Right lung (tissue), 10 donors: ENCODE measurements at places on chromosomes 11 and 22. TPM values are rescaled to one million over a fixed set of nuclear protein-coding genes. Genes with fewer than 3 reads are reported as not detected.

PARVG gene
- polyA plus RNA-seq = 4.3 TPM

DNA sequence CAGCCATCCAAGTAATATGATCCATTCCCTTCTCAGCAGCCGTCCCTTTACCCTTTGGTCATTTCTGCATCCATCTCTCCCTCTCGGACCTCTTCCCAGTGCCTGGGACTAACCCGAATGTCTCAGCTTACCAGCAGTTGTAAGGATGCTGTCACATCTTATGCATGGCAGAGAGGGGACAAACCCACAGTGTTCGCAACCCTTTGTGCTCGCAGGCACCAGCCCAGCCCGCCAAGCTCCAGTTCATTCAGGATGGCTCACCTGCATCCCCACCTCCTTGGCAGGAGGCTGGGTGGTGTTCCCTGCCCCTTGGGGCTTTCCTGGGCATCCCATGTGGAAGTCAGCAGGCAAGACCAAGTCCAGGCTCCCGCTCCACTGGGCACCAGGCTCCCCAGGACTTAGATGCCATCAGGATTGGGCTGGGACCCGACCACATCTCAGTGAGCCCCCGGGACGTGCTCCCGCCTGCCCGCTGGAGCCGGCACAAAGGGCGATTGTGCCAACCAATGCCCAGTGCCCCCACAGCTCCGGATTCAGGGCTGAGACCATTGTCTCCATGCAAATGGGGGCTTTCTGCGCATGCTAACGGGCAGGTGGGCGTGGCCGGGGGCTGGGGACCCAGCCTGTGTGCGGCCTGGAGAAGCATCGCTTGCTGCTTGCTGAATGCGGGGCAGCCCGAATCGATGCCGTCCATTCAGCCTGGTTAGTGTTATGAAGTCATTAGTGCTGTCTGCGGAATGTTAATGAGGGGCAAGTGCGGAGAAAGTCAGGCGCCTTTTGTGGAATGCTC is 108.6 kb downstream of the KCNQ1OT1 start:
- DNase-seq = no peak

SORL1 gene
- polyA plus RNA-seq = 32.4 TPM

DNA sequence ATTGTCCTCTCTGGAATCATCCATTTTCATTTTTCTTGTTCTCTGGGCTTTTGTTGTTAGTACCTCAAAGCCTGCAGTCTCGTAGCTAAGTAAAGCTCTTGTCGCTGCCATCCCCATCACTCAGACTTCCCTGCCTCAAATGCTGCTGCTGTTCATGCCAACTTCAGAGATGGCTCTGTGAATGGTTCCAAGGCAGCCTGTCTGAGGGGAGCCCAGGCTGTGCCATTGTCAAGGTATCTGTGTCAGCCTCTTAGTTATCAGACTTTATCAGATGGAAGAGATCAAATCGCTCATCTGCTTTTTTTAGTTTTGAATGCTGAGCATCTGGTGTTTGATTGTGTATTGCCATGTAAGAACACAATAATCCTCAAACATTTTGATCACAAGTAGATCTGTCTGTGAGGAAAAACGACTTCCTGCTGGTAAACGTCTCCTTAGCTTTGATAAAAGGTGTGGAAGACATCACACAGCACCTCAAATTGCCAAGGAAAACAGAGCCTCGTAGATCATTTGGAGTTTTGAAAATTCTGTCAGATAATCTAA is 304.2 kb upstream of the ZC3H12C start:
- DNase-seq = no peak

- no peak for DNase-seq
Observed at GRCh38 chr11:36558571-36559413, 9.0 kb upstream of the RAG1 start.

DNA sequence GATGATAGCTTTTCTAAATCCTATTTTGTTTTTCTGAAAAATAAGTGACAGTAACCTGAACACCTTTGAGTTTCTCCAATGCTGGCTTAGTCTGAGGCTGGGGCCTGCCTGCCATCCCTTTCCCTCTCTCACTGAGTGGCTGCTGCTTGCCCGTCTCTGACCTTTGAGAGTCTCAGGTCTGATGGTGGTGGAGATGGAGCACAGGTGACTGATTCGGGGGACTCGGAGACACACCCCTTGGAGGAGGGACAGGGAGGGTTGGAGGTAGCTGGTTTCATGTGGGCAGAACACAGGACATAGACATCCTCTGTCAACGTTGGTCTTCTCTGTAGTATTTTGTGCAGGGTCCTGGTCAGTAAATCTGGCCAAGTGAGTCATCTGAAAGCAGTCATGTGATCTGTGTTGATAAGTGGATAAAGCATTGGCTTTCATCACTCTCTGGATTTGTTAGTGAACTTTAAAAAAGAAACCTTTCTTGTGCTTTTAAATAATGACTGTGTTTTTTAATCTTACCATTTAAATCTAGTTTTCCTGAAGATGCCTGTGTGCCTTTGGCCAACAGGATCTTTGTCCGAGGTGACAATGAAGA is 47.1 kb upstream of the CLDN5 start:
- no peak for DNase-seq

DNA sequence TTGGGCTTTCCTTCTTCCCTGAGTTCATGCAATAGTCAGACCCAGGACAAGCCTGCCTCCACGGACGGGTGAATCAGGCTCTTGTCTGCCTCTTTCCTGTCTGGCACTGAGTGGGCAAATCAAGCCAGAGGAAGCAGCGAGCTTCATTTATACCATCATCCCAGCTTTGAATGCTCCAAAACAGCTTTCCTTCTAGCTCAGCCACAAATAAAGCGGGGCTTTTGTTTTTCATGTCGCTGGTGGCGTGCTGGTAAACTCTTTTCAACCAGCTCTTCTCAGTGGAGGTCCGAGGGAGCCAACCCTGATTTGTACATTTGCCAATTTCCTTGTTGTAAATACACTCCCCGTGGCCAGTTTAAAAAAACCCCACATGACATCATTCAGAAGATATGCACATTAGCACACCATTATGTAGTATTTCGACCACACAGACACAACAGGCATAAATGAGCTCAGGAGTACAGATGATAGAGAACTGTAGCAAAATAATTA is 8.6 kb downstream of the C11orf91 start:
- DNase-seq = peak; percentile 91

DNA sequence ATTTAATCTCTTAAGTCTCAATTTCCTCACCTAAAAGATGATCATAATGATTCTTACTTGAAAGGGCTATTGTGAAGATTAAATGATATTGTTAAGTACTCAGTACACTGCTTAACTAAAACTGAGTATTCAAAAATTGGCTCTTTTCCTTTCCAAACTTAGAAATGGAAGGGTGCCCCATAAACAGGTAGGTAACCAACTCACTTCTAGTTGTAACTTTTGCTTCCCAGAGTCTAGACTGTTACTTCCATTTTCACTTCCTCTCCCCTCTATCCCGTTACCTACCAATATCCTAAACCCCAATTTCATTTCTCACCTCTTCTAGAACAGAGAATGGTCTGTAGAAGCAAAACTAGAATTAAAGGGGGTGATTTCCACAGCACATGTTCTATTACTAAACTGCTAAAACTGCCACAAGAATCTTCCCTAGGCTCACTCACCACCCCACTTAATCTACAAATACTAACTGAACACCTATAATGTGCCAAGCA is 50.0 kb downstream of the RRAS2 start:
- DNase-seq = no peak

GRCh38 chr11:14583252-14584034 is 60.2 kb upstream of the PDE3B start:
- no peak for DNase-seq

- DNase-seq = no peak
Observed at GRCh38 chr22:50469377-50470305, 5.2 kb downstream of the SBF1 start.

P4HA3 gene
- polyA plus RNA-seq = 1.9 TPM

DNA sequence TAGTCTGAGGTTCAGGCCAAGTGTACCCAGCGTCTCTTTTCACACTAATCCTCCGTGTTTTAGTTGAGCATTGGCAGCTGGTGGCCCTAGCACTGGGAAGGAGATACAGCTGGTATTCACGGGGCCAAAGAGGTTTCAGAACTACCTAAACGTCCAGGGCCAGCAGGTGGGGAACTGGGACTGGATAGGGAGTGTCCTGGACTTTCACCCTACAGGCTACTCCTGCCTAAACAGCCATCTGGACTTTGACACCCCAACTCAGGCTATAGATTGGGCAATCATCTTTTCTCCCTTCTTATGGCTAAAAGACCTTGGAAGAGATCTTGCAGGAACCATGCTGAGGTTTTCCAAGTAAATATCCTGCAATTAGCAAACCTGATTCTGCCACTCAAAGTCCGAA is 2.8 kb downstream of the SPON1 start:
- DNase-seq = no peak

TMEM121B gene
- 0.75 TPM for polyA plus RNA-seq

C11orf42 gene
- polyA plus RNA-seq = 1.6 TPM

CACNA1I gene
- polyA plus RNA-seq = 0.09 TPM

GRCh38 chr11:86814775-86815174 is 14.4 kb downstream of the PRSS23 start:
- no peak for DNase-seq

- DNase-seq = no peak
Observed at GRCh38 chr11:45430361-45430760, 144.2 kb upstream of the SYT13 start.

DNA sequence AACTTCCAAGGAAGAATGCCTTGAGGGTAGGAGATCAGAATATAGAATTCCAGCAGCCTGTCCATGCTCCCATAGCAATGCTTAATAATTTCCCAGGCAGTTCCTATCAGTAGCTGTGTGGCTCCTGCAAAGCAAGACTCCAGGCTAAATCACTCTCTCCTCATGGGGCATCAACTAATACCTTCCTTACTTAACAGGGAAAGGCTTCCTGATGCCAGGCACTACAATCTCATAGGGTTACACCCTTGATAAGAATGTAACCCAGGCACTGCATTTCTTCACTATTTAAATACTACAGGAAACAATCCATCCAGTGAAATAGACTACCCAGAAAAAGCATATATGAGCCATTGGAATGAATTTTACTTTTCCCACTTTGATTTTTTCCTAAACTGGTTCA is 615.0 kb upstream of the ARHGAP42 start:
- DNase-seq = no peak
